Stimulated activated CD8-positive, alpha-beta memory T cell treated with anti-CD3 and anti-CD28 coated beads, Interleukin-4, amount 100 ng/mL, for 1 hour (primary cell): ENCODE measurements at places on chromosomes 7 and 10.

DNA sequence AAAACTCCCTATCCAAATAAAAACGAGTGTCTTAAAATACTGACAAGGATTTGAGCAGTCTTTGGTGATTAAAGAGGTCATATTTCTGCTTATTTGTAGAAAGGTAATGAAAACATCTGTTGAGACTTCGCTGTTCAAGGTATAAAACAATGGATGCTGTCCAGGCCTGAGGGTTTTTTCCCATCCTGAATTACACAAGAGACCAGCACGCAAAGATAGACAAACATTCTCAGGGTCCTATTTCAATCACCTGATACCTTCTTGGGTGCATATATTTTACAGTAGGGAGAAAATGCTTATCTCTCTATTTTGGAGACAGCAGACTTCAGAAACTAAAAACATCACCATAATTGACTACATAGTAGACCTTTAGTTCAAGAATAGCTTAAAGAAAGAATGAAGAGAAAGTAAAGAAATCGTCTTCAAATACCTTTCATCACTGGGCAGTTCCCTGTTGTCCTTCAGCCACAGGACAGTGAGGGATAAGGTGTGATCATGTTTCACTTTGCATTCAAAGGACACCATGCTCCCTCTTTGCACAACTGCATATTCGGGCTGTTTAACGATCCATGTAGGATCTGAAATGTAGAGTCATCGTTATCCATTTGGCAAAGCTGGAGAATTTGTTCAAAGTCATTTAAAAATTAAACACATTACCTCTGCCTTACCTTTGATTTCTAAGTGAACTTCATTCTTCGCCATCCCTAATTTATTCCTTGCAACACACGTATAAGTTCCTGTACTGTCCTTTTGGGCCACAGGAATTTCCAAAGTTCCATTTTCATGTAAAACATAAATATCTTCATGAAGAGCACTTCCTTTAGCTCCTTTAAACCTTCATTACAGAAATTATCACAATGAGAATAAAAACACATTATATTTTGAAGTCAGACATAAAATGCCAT is 63.7 kb upstream of the LAMB4 start:
- DNase-seq, result no peak

DNA sequence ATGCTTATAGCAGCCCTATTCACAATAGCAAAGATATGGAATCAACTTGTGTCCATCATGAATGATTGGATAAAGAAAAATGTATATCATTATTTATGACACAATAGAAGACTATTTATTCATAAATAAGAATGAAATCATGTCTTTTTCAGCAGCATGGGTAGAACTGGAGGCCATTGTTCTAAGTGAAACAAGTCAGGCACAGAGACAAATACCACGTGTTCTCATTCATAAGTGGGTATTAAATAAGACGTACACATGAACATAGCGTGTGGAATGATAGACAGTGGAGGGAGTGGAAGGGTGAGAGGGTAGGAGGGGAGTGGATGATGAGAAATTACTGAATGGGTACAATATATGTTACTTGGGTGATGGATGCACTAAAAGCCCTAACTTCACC is 762.4 kb downstream of the REEP3 start:
- DNase-seq, result no peak

DNA sequence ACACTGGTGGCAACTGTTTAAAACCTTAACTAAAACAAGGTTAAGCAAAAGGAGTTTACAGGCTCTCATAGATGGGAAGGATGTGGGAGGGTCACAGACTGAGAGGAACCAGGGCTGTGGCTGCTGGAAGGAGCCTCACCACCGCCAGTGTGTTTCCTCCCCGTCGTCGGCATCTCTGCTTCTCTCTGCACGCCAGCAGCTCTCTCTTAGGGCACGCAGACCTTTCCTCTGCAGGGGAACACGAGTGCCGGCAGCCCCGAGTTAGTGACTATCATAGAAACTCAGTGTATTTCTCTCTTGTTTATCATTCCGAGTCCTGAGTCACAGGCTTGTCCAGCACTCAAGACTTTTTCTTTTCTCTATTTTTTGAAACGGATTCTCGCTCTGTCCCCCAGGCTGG is 8.1 kb upstream of the SH2D4B start:
- no peak for DNase-seq

GRCh38 chr7:139936760-139937310 is 107.8 kb downstream of the TBXAS1 start:
- no peak for DNase-seq

DNA sequence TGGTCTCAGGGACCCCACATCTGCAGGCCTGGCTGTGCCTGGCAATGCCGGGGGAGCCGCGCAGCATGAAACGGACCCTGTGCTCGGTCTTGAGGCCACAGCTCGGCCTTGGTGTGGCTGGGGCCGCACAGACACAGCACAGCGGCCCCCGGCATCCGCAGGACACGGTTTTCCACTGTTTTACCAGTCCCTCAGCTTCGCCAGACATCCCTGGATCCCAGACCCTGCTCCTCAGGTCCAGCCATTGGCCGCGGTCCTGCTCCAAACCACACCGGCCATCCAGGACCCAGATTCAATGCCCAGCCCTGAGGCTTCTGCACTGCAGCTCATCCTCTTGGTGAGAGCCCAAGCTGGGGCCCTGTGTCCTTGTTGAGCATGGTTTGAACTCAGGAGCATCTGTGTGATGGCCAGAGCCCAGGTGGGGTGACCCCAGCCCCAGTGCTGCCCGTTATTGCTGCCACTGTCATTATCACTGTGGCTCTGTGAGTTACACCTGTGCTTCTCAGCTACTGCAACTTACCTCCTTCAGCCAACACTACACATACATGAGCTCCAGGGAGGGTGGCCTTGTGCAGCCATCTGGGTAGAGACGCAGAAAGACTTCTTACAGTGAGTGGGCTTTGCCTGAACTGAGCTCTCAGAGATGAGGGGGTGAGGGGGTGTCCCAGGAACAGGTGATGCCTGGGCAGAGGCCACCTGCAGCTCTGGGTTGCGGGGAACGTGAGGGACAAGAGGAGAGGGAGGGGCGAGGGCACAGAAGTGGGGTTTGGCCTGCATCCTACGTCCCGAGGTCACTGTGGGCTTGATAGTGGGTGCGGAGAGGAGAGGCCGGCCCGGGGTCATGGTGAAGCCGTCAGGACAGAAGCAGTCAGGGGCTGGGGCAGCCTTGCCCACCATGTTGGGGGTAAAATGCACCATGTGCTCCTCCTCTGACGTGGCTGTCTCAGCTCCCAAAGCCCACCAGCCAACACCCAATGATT is 567.6 kb downstream of the PTPRN2 start:
- no peak for DNase-seq
